ENCODE measurements at places on chromosomes 12 and 14.

GRCh38 chr12:89556976-89557375 lies 31.1 kb upstream of the POC1B start:
- peak; percentile 16 for DNase-seq

DNA sequence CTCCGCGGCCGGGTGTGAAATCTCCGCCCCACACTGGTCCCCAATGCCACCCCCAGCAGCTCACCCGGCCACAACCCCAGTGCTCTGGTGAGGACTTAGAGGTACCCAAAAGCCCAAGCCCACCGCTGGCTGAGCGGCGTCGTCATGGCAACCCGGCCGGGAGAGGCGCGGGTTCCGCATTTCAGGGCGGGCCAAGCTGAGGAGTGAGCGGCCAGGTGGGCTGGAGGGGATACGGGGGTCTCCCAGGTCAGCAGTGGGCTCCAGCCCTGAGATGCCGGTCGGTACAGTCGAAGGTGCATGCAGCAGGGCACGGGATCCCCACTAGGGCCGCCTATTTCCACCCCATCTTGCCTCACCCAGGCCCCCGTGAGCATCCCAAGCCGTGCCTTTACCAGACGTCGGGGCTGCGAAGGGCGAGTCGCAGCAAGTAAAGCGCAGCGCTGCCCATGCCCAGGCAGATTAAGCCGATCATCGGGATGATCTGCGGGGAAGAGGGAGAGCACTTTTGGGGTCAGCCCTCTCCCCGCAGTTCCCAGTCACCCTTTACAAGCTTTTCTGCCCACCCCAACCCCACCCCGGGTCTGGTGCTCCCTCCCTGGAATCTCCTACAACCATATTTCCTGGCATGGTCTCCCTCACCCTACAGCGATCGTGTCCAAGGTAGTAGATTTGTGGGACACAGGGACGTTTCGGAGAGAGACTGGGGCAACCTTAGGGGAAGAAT lies 6.9 kb downstream of the SHMT2 start:
- no peak for DNase-seq

DNA sequence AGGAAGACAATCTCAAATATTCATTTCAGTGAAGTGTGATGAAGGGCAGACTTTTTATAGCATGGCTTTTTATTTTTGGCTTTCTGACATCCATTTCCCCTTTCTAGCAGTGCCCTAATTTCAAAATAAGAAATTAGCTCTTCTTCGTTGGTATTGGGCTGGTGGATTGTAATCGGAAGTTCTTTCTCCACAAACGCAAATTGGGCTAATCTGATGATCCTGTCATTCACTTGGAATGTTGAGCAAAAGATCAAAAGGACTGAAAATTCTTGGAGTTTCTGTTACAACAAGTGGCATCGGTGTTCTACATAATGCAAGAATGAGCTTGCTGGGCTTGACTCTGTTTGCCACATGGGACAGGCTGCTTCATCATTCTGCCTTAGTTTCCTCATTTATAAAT lies 1182.8 kb downstream of the FLRT2 start:
- DNase-seq: no peak

DNA sequence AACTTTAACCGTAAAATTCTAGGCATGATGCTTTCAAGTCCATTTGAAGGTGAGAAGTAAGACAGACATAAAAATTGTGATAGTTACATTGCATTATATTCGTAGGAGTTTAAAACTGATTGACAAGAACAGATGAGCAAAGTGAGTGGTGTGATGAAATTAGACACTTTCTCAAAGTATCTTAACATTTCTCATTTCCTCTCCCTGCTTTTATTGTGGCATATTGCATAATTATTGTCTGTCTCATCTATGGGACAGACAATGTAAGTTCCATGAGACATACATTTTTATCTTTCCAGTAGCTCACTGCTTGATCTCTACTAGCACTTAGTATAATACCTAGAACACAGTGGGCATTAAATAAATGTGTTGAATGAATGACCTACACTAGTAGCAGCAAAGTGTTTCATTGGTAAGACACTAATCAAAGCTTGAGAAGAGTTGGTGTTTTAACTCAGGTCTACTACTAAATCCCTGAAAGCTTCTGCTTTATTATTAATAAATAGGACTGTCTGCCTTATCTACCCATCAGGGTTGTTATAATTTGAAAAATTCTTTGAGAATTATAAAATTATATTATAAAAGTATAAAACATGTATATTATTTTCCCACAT lies 19.0 kb downstream of the A2M start:
- no peak for DNase-seq

- DNase-seq: no peak
Observed at GRCh38 chr12:62372825-62373224, 93.8 kb upstream of the MON2 start.

DNA sequence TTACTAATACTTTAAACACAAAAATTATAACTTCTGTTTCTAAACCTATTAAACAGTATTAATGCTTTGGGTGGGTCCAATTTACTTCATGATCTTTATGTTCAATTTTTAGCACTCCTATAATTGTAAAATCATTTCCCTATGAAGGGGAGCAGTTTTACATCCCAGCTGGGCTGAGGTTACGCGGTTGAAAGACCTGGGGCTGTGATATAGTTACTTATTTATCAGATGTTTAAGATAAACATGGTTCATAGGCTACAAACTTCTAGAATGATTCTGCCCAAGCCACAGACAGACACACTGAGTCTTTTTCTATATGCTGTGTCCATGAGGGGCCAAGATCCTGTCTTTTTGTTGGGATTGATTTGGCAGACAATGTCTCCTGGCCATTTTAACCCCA lies 44.4 kb downstream of the DYRK2 start:
- DNase-seq: no peak

- DNase-seq: no peak
Observed at GRCh38 chr14:89936654-89937185, 17.8 kb downstream of the EFCAB11 start.

- no peak for DNase-seq
Observed at GRCh38 chr12:57719777-57720605, 18.6 kb downstream of the AGAP2 start.

- DNase-seq: peak; percentile 73
Observed at GRCh38 chr12:11553871-11554533, 95.5 kb upstream of the ETV6 start.

- no peak for DNase-seq
Observed at GRCh38 chr14:55814873-55815272, 234.9 kb downstream of the KTN1 start.
